ENCODE measurements at places on chromosomes 5 and 9.

DNA sequence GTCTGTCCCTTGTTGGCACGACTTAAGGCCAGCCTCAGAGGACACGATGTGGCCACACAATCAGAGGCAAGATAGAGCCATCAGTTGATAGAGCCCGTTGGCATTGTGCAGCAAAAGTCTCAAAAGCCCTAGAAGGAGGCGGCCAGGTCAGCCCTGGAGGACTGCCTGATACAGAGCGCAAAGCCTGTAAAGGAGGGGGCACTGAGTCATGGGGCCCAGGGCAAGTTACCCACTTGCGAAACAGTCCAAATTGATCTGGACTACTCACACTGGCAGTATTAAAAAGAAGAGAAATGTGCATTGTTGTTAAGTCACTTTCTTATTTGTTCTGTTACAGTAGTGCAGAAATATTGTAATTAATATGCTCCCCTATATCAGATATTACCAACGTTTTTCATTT is 51.5 kb downstream of the KLF9 start:
- DNase-seq, result no peak

- DNase-seq, result no peak
Observed at GRCh38 chr5:96629774-96630173, 32.4 kb upstream of the CAST start.

GRCh38 chr9:89340332-89340731 is 22.0 kb downstream of the SECISBP2 start:
- DNase-seq, result no peak

GRCh38 chr5:20832204-20833080 is 844.4 kb upstream of the CDH18 start:
- no peak for DNase-seq

DNA sequence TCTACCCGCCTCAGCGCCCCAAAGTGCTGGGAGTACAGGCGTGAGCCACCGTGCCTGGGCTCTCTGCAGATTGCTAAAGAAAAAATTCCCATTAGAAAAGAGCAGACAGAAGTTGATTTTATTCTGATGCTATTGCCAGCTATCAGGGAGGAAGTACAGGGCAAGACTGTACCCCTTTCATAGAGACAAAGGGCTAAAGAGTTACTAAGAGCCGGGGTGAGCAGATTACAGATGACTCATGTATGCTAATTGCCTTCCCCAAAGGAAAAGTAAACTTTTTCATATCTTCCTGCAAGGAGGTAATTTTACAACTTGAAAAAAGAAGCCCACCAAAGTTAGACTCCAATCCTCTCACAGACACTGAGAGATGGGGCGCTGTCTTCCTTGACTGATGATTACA is 42.3 kb upstream of the MCTP1 start:
- DNase-seq, result no peak

DNA sequence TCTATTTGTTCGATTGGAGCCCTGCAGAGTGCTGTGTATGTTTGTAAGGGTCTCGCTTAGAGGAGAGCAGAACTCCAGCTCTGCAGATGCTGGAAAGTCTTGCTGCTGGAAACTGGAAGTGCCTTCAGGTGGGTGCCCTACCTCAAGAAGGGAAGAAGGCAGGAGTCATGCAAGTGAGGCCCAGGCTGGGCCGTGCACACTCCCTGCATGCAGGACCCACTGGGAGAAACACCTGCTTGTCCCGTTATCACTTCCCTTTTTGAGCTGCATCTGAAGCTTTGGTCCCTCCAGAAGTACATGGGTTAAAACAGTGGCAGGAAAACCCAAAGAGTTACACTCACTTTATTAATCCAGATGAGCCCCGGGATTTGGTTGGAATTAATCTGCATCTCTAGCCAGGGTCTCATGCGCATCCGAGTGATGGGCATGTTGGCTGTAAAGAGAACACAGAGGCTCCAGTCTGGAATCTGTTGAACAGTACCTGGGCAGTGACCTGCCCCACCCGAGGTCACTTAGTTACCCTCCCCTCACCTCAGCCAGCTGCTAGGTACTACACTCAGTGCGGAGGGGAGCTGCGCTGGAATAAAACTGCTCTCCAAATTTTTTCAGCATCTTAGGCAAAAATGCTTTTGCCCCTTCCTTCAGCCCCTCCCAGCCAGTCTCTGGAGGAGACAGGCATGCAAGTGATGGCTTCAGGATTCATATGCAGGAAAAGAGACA is 1.4 kb downstream of the IRF1 start:
- no peak for DNase-seq

GRCh38 chr9:106035806-106036205 is 341.5 kb downstream of the TMEM38B start:
- DNase-seq, result no peak

DNA sequence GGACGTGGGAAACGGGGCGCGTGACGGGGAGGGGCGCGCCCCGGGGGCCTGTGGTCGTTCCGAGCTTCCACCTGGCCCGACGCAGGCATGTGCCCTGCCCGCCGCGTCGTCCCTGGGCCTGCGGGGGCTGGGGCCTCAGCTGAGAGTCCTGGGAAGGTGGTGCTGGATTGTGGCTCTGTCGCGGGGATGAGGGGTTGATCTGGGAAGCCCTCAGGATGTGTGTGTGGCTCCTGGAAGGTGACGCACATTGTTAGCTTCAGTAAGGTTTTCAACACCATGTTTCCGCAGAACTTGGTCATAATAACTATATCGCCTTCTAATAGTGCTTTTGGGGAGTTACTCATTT is 589.1 kb downstream of the MTRR start:
- no peak for DNase-seq

DNA sequence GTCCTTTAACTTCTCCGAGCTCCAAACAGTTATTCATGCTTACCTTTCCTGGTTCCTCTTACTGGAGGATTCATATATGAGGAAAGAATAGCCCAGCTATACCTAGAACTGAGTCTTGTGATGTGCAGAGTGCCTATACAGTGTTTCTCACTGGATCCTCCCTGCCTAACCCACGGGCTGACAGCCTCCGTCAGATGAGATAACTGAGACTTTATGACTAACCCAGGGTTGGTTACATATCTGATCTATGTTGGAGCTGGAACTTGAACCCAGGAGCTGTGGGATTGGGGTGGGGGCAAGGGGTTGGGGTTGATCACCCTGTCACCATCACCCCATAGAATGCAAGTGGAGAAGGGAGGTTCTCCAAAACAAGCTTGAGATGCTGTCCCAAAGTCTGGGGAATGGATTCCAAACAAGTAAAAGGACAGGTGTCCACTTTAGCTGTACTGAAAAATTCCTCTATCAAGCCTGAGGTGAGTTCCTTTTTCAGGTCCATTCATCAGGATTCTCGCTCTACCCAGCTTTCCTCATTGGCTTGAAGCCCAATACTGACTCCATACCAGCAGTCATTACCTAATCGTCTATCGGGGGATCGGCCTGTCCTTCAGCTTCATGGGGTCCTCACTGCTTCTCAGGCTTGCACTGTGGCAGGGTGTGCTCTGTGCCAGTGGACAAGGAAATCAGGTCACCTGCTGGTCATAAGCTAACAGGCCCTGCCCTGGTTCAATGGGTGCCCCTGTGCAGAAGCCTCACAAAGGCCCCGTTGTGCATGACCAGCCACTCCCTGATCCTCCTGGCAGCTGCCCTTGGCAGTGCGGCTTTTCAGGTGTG is 100.6 kb downstream of the ARHGAP26 start:
- no peak for DNase-seq
